H1 (cell line): ENCODE measurements at places on chromosomes 13 and 19. TPM values are rescaled to one million over a fixed set of nuclear protein-coding genes. Genes with fewer than 3 reads are reported as not detected.

- H3K27ac ChIP-seq, result no peak overlapping the region
- no peaks in the 10 kb centered on the region for H3K4me1 ChIP-seq
- H3K36me3 ChIP-seq, result no peaks in the 10 kb centered on the region
- no peak for DNase-seq
- H3K4me3 ChIP-seq, result no peak overlapping the region
These were observed 502.3 kb downstream of the KCTD12 start for GRCh38 chr13:76383676-76384461.

DNA sequence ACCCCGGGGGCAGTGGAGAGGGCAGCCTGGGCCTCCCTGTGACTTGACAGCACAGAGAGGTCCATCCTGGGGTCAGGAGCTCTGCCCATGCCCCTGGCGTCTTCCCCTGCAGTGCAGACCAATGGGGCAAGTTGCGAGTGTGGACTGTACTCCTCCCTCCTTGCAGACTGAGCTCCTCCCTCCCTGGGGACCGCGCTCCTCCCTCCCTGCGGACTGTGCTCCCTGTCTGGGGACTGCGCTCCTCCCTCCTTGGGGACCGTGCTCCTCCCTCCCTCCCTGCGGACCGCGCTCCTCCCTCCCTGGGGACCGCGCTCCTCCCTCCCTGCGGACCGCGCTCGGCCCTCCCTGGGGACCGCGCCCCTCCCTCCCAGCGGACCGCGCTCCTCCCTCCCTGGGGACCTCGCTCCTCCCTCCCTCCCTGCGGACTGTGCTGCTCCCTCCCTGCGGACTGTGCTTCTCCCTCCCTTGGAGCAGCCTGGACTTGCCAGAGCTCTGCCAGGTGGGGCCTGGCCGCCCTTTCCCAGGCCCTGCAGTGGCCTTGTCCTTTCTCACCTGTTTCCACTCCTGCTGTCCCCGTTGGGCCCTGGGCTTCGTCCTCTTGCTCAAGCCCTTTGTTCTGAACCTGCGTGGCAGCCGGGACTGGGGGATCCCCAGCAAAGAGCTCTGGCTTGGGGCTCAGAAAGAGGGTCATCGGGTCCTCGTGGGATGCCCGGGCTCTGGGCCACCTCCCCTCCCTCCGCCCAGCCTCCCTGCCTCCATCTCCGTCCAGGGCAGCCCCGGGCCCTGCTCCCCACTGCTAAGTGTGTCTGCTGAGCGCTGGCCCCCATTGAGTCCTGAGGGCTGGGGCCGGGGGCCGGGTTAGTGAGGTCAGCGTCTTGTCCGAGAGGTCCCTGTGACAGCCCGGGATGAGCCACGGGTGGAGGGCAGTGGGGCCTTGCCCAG, 6.8 kb downstream of the GAMT start:
- peaks cover under 1% of the 10 kb centered on the region; the same call in 1 of the 2 replicates for H3K36me3 ChIP-seq
- no peak overlapping the region for H3K4me3 ChIP-seq
- no peaks in the 10 kb centered on the region for H3K4me1 ChIP-seq
- DNase-seq, result no peak
- no peaks in the 10 kb centered on the region for H3K27me3 ChIP-seq
- H3K27ac ChIP-seq, result no peak overlapping the region

GRCh38 chr19:8311461-8312260, 3.5 kb upstream of the CD320 start:
- H3K4me3 ChIP-seq, result no peak overlapping the region
- H3K4me1 ChIP-seq, result peaks cover under 1% of the 10 kb centered on the region
- peaks cover 7% of the 10 kb centered on the region for H3K36me3 ChIP-seq

The HS6ST3 gene
- total RNA-seq, result 1.2 TPM in 2 replicates

- no peaks in the 10 kb centered on the region for H3K27me3 ChIP-seq
- no peak overlapping the region for H3K4me3 ChIP-seq
- DNase-seq, result no peak
- no peaks in the 10 kb centered on the region for H3K4me1 ChIP-seq
These were observed 53.0 kb upstream of the TDRD3 start for GRCh38 chr13:60343978-60344377.

DNA sequence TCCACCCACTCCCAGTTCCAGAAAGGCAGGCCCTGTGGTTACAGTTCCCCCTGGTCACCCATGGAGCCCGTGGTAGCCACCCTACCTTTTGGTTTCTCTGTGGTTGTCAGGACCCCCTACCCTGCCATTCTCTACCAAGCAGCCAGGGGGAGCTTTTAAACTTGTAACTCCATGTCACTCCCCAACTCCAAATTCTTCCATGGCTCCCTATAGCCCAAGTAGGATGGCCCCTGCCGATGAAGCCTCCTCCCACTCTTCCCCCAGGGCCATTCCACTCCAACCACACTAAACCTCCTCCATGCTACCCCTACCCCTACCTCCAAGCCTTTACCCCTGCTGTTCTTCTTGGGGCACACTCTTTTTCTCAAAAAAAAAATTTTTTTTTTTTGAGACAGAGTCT, 2.2 kb downstream of the S1PR2 start:
- H3K4me3 ChIP-seq, result no peak overlapping the region
- 0 out of 2 replicates have a peak, but pooled peaks cover 4% of the 10 kb centered on the region for H3K4me1 ChIP-seq
- no peak overlapping the region for H3K27ac ChIP-seq
- peaks cover 3% of the 10 kb centered on the region; the same call in 1 of the 2 replicates for H3K36me3 ChIP-seq
- no peak for DNase-seq

DNA sequence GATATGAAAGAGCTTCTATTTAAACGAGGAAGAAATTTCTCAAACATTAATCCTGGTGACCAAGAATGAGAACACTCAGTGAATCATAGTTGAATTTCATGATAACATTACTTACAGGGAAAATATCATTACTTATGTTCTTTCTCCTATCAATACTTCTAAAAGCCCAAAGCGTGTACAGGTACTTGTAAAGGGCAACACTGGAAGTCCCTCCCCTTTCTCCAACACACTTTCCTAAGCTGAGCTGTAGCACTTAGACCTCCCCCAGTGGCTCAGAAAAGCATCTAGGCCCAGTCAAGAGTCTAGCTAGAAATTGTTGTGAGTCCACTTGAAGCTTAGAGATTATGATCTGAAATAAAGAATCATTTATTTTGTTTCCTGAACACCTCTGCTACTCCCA, 150.7 kb downstream of the ABCC4 start:
- DNase-seq, result no peak
- peaks cover 1% of the 10 kb centered on the region for H3K27me3 ChIP-seq
- H3K4me1 ChIP-seq, result peaks cover 10% of the 10 kb centered on the region
- H3K27ac ChIP-seq, result no peak overlapping the region
- H3K4me3 ChIP-seq, result no peak overlapping the region
- no peaks in the 10 kb centered on the region for H3K36me3 ChIP-seq

The ZNF616 gene
- total RNA-seq, result 40.2 and 40.5 TPM in 2 replicates

DNA sequence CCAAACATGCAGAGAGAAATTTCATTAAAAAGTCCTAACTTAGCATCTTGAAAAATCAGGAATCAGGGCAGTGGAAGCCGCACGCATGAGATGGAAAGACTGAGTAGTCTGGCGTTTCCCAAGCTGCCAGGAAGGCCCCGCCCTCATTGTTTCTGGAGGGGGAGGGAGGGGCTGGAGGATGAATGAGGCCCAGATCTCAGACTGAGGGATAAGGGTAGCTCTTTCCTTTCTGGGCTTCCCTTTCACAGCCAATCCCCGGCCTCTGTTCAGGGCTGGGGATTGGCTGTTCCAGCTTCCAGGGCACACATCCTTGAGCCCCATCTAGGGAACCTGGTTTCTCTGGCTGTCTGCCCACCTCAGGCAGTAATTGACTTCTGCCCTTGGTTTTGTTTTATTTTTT, 7.3 kb downstream of the C19orf53 start:
- H3K4me3 ChIP-seq, result no peak overlapping the region
- no peak overlapping the region for H3K27ac ChIP-seq
- H3K36me3 ChIP-seq, result peaks cover 19% of the 10 kb centered on the region
- H3K27me3 ChIP-seq, result no peaks in the 10 kb centered on the region; the same call in none of the 2 replicates
- no peak for DNase-seq

DNA sequence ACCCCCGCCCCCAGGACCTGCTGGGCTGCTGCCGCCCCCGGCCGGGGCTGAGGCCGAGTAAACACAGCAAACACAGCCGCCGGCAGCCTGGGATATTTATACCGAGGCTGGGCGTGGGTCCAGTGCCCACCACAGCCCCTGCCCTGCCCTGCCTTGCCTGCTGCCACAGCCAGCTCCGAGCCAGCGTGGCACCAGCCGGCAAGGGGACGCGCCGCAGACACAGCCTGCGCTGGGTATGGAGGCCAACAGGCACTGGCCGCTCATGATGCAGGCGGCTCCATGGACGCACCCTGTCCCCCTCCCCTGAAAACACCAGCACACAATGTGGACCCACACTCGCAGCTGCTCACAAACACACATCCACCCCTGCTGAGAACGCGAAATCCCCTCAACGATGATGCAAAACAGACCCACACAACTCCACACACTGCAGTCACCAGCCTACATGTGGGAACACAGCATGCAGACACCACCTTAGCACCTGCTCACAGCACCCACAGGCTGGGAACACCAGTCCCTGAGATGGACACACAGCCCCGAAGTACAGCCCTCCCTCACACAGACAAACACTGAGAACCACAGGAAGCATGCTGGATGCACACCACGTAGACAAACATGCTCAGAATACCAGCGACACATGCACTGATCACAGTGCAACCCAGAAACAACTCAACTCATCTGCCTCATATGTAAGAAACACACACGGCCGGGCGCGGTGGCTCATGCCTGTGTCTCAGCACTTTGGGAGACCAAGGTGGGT, 16.2 kb downstream of the CCDC97 start:
- H3K4me1 ChIP-seq, result peaks cover 32% of the 10 kb centered on the region
- H3K36me3 ChIP-seq, result no peaks in the 10 kb centered on the region; the same call in 1 of the 2 replicates
- no peak overlapping the region for H3K27ac ChIP-seq
- peak overlapping the region; percentile 47 for H3K4me3 ChIP-seq
- H3K27me3 ChIP-seq, result peaks cover 6% of the 10 kb centered on the region; the same call in 1 of the 2 replicates

- H3K4me1 ChIP-seq, result peaks cover 13% of the 10 kb centered on the region
- H3K27ac ChIP-seq, result no peak within 1 kb of the TSS
- H3K27me3 ChIP-seq, result peaks cover 96% of the 10 kb centered on the region
- no peak for DNase-seq
These were observed at the start of gene NFIC for GRCh38 chr19:3365836-3366752. Gene NFIC (plus strand): TSS chr19:3366583. CDS start chr19:3366637, 54 bp downstream.

The CD177 gene
- 3.4 and 4.2 TPM in 2 replicates for total RNA-seq

The FUT6 gene
- total RNA-seq, result not detected in 2 replicates

The GPR18 gene
- total RNA-seq, result not detected in 2 replicates
